Hair follicular keratinocyte (primary cell): ENCODE measurements at places on chromosomes 12 and 14. TPM values are rescaled to one million over a fixed set of nuclear protein-coding genes. Genes with fewer than 3 reads are reported as not detected.

The TMEM132D gene
- total RNA-seq: under 0.01 TPM in 1 of 2 replicates, not detected in the other

The DEPDC4 gene
- total RNA-seq: 0.62 and 2.3 TPM in 2 replicates

The TSPAN11 gene
- 0.08 TPM in 1 of 2 replicates, not detected in the other for total RNA-seq

The NFATC4 gene
- 2.9 and 7.1 TPM in 2 replicates for total RNA-seq

The LMNTD1 gene
- not detected in 2 replicates for total RNA-seq

The SLC10A1 gene
- not detected in 2 replicates for total RNA-seq

The HOTAIR gene
- total RNA-seq: 0.39 and 4.4 TPM in 2 replicates

The FAM222A gene
- total RNA-seq: 0.72 TPM in 1 of 2 replicates, not detected in the other

The CD4 gene
- not detected in 2 replicates for total RNA-seq

The GPD1 gene
- total RNA-seq: 0.08 and 0.39 TPM in 2 replicates

The PTGES3 gene
- 74.3 and 126 TPM in 2 replicates for total RNA-seq

The CIROP gene
- total RNA-seq: not detected in 2 replicates

The OR4E2 gene
- not detected in 2 replicates for total RNA-seq

The ACVRL1 gene
- 0.08 and 0.61 TPM in 2 replicates for total RNA-seq

The ZDHHC22 gene
- total RNA-seq: not detected in 2 replicates

The TAS2R19 gene
- 0.39 TPM in 1 of 2 replicates, not detected in the other for total RNA-seq

The EML5 gene
- total RNA-seq: 0.16 and 0.72 TPM in 2 replicates
